Epithelial cell of proximal tubule (primary cell): ENCODE measurements at places on chromosomes 3 and 15. TPM values are rescaled to one million over a fixed set of nuclear protein-coding genes. Genes with fewer than 3 reads are reported as not detected.

DNA sequence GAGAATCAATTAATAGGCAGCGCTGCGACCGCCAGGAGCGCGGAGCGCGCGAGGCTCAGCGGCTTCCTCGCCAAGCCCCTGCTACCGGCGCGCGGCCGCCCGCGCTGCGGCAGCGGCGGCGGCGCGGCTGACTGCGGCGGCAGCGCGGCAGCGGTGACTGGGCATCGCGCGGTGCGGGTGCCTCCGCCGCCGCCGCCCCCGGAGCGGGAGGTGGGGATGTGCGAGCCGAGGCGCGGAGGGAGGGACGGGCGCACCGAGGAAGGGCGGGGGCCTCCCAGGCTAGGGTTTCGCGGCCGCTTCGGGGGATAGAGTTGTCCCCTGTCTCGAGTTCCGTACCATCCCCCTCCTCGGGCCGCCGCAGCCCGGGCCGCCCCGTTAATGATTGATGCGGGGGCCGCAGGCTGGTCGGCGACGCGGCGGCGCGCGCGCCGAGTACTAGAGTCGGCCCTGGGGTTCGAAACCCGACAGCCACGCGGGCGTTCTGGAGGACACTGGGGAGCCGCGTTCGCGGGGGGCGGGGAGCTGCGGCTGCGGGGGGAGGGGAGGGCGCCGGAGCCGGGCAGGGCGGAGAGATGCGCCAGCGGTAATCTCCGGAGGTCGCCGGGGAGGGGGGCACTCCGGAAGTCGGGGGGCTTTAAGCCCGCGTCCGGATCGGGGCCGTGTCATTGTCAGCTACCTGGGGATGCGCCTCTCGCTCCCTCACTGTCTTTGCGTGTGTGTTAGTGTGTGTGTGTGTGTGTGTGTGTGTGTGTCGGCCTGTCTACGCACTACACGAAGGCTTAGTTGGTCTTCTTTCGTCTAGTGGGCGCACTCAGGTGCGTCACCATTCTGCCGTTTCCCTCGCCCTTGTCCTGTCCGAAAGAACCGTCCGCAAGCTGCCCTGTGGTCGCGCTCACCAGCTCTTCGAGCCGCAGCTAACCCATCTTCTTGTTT is at the start of gene PAQR9:
Gene PAQR9 (minus strand): TSS at position 159 of the 933 bp plus-strand sequence. CDS start 338 bp downstream, outside the sequence.
- no peak for DNase-seq

- DNase-seq: no peak
Measured at GRCh38 chr15:92833106-92833433, 67.1 kb upstream of the CHD2 start.

DNA sequence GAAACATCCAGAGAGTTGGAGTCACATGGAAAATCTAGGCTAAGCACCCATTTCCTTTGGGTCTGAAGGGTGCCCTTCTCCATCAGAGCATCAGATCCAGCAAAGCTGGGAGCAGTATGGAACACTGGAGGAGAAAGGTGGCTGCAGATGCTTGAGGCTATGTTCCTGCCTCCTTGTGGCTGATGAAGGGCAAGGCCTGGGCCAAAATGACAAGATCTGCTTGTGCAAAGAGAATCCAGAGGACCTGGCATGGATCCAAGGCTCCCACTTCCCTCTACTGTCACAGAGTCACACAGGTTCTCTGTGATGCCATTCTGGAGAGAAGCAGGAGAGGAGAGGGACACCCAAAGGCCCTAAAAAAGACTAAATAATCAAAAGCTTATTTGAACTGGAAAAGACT is 9.2 kb upstream of the ATP8B4 start:
- DNase-seq: no peak

ARGFX gene
- not detected in 2 replicates for total RNA-seq

SLC4A7 gene
- total RNA-seq: 36.0 and 74.0 TPM in 2 replicates

AMT gene
- 2.3 and 2.5 TPM in 2 replicates for total RNA-seq

- DNase-seq: peak; percentile 63
Measured at GRCh38 chr15:93476491-93477177, 387.6 kb upstream of the RGMA start.

DNA sequence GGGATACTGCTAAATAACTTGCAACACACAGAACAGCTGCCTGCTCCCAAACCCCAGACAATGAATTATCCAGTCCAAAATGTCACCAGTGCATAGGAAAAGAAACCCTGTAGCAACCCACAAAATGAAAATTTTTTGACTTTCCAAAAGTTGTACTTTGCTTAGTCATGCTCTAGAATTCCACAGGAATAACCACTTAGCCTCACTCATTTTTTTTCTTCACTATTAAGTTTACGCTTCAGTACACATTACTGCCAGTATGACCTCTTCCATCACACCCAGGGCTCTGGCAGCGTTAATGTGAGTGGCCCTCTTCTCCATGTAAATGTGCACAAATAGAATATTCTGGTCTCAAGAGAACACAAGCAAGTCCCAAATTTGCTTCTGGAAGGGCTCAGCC is 259.8 kb downstream of the MAGI1 start:
- peak; percentile 38 for DNase-seq

DNA sequence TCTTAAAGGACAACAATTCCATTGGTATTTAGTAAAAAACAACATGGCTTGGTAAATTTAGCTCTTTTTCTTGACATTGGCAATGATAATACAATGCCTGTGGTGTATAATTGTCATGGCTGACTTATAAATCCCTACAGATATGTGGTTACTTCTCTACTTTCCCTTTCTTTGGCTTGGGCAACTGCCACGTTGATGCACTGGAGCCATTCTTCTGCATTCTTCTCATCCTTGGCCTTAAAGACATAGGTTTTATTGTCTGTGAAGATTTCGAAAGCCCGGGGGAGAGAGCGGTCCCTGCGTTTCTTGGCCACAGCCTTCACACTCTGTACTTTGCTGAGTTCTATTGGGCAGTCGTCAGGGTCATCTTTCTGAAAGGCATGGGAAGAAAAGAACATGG is 101.1 kb upstream of the CCNL1 start:
- no peak for DNase-seq

DNA sequence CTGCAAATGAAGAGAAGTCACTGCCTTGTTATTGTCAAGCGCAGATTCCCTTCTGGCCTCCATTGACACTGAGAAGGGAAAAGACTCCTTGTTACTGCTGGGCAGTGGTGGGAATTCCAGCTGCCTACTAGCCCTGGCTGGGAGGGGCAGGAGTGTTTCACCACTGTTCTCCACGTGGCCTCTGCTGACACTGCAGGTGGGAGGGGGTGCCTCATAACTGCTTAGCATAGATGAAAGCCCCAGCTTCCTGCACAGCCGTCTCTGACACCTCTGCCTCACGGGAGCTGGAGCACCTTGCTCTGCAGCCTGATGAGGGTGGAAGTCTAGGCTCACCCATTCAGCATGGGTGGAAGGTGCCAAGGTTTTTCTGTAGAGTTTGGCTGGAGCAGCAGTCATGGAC is 52.1 kb downstream of the TM2D3 start:
- no peak for DNase-seq

DNA sequence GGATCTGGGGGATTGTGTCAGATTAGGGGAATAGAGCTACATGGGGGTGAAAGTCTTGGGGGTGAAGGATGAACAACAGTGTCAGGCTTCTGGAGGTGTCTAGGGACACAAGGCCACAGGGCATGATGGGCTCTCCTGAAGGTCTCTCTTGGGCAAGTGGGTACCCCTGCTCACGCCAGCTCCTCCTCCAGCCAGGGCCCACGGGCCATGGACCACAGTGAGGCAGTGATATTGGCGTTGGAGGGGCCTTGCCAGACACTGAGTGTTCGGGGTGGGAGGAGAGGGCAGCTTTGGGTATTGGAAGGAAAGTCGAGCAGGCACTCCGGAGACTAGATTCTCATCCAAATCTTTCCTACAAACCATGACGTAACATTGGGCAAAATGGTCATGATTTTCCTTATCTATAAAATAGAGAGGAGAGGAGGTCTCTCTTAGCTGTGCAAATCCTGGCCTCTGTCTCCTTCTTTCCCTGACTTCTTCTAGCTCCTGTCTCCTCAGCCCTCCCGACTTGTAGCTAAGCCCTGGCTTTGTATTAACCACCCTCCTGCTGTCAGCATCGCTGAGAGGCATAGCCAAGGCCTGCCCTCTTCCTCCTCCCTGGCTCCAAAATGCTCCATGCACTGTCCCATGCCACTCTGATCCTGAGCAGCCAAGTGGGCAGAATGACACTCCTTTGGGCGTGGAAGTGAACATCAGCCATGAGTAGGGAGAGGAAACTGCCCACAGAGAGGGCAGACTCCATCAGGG is 24.0 kb upstream of the SRP14 start:
- DNase-seq: no peak

GOLGA6L7 gene
- not detected in 2 replicates for total RNA-seq

DNA sequence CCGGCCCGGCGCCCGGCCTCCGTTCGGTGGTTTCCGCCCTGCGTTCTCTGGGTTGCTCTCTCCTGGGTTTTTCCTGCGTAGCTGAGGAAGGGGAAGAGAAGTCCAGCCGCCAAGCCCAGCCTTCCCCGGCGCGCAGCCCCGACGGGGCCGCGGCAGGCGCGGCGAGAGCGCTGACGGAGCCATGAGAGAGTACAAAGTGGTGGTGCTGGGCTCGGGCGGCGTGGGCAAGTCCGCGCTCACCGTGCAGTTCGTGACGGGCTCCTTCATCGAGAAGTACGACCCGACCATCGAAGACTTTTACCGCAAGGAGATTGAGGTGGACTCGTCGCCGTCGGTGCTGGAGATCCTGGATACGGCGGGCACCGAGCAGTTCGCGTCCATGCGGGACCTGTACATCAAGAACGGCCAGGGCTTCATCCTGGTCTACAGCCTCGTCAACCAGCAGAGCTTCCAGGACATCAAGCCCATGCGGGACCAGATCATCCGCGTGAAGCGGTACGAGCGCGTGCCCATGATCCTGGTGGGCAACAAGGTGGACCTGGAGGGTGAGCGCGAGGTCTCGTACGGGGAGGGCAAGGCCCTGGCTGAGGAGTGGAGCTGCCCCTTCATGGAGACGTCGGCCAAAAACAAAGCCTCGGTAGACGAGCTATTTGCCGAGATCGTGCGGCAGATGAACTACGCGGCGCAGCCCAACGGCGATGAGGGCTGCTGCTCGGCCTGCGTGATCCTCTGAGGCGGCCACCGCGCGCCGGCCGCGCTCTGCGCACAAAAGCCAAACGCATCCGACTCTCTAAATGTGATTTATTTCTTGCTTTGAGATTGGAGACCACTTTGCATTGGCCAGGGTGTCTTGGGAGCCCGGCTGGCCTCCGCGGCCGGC is 727 bp downstream of the RAP2B start:
- DNase-seq: no peak

ZSCAN2 gene
- 22.6 and 34.0 TPM in 2 replicates for total RNA-seq

DNA sequence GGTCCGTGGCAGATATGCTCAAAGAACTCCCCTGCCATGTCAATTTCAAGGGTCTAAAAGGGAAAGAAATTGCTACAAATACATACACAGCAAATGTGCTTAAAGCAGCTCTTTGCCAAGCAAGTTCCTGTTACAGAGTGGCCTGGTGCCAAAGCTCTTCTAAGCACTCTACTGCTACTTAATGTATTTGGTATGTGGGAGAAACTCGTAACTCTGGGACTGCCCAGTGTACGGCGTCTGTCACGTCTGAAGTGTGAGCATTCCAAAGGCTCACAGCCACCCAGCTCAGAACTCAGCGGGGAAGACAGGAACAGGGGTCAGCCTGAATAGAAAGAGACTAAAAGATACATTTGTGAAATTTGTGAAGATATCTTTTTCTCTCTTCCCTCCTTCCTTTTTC is 54.6 kb downstream of the RBMS3 start:
- peak; percentile 91 for DNase-seq

DNA sequence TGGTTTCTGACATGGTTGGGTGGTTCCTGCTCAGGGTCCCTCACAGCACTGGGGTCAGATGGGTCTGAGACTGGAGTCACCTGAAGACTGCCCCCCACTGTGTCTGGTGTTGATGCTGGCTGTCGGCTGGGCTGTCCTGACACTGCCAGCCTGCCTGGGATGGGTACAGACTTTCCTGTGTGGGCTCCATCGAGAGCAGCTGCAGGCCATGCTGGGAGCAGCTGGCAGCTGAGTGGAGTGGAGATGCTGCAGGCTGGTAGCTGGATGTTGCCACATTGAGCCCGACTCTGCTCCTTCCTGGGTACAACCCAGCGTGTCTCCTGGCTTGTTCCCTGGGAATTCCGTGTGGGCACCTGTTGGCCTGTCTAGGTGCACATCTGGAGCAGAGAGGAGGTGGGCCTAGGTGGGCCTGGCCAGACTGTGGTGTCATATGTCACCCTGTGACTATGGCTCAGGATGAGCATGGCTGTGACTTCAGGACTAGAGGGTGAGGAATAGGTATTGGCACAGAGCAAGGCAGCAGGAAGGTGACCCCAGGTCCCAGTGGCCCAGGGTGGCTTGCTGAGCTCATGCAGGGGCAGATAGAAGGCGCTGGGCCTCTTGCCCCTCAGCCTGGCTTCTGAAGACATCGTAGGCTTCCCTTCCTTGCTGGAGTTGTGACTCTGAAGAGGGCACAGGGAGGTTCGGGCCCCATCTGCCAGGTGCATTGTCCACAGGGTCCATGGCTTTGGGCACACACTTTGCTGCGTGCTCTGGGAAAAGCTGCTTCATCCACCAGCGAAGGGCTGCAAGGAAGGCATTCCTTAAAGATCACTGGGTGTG is 40.0 kb upstream of the PRR23E start:
- DNase-seq: no peak

UBE2E2 gene
- 32.5 and 98.0 TPM in 2 replicates for total RNA-seq

DNA sequence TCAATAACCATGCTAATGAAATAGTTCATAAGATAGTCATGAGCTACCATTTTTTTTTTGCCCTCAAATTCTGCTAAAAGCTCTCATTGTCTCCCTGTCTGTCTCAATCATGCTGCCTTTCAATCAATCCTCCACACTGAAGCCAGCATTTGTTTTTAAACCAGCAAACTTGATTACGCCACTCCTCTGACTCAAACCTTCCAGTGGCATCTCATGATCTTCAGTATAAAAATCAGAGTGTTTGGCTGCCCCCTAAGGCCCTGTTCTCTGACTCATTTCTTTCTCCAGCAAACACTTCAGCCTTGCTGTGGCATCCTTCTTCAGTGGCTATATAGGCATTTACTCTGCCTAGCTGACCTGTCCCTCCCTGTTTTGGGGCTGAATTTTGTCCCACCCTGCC is 36.0 kb upstream of the EOMES start:
- peak; percentile 68 for DNase-seq

DNA sequence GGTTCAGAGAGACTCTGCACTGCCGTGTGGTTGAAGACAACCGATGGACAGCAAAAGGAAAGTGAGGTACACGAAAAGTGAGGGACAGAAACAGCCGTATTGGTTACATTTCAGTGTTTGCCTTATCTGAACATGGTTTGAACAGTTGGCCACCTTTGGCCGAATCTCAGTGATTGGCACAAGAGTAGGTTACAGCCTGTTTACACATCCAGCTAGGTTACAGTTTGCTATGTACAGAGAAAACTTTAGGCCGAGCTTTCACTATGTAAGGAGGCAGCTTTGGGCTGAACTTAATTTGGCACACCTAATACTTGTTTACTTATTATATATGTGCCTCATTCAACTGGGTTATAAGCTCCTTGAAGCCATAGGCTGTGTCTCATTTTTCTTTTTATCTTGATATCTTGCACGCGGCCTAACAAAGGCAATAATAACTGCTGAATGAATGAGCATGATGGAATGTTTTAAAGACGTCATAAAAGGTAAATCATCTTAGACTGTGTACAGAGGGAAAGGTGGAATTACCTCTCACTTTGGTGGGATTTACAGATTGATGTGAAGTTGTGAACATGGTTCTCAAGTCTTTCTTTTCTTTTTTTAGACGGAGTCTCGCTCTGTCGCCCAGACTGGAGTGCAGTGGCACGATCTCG is 17.2 kb upstream of the GREM1 start:
- DNase-seq: no peak

- no peak for DNase-seq
Measured at GRCh38 chr3:111727843-111728565, 131.1 kb upstream of the PHLDB2 start.

SLC51B gene
- not detected in 2 replicates for total RNA-seq
